ENCODE measurements at places on chromosomes 1 and 21. TPM values are rescaled to one million over a fixed set of nuclear protein-coding genes. Genes with fewer than 3 reads are reported as not detected.

- DNase-seq = no peak
Observed at GRCh38 chr1:180243517-180244221, 13.6 kb downstream of the LHX4 start.

GRCh38 chr1:43904660-43905551, 28.7 kb upstream of the ARTN start:
- no peak for DNase-seq

DNA sequence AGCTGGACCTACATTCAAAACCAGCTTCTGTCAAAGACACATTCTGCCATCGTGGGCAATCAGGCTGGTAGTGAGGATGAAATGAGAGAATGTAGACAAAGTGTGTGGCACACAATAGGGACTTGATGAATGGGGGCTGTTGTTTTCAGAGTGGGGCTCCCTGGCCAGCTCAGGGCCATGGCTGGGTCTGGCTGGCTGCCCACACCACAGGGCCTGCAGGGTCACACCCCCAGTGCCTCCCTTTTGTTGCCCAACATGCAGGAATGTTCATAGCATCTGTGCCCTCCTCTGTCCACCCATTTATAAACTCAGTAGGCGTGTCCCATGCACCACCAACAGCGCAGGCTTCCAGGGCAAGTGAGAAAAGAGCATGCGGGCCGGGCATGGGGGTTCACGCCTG, 20.8 kb upstream of the ECE1 start:
- no peak for DNase-seq

DNA sequence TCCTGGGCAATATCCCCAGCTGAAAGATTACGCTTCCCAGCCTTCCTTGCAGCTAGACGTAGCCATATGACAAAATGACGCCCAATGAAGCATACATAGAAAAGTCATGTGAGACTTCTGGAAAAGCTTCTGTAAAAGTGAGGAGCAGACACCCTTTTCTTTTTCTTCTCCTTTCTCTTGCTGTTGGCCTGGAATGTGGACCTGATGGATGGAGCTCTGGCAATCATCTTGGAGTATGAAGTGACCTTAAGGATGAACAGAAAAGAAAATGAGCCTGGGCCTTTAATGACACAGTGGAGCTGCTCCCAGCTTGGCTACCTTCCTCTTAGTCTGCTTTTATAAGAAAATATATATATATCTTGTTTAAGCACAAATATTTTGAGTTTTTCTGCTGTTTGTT, 24.8 kb downstream of the BATF3 start:
- no peak for DNase-seq

Gene FLG
- total RNA-seq = not detected

GRCh38 chr1:7505771-7506453, 265.2 kb upstream of the VAMP3 start:
- DNase-seq = no peak

DNA sequence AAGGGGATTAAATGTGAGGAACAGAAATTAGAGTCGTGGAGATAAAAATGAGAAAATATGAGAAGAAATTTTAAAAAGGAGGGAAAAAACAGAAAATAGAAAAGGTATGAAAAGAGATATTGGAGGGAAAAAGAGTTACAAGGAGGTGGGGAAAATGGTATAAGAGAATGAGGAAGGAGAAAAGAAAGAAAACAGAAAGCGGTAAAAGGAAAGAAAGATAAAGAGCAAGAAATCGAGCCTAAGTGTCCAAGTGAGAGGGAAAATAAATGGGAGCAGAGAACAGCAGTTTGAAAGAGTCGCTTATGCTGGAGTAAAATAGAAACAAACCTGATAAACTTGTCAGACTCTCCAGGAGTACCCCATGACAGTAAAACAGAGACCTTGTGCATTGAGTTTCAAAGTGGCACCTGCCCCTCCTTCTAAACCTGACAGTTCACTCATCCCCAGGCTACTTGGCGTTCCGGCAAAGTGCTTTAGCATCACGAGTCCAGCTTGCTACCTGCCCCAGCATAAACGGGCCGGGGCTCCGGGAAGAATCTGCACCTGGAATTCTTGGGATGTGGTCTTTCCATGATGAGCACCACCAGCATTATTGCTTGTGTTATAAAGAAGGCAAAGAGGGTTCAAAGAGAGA, 585 bp downstream of the NEGR1 start:
- DNase-seq = no peak

Gene BSDC1
- total RNA-seq = 40.5 TPM

Gene NOC2L
- total RNA-seq = 46.8 TPM

Gene GPATCH3
- 10.2 TPM for total RNA-seq

Gene BRDT
- total RNA-seq = not detected

- no peak for DNase-seq
Observed at GRCh38 chr1:64404202-64404601, 65.7 kb upstream of the CACHD1 start.

Gene RSPH1
- not detected for total RNA-seq

GRCh38 chr1:186943891-186944686, 115.3 kb downstream of the PLA2G4A start:
- DNase-seq = no peak

Gene HSPA6
- 1.1 TPM for total RNA-seq

- DNase-seq = no peak
Observed at GRCh38 chr1:71711456-71711855, 570.9 kb downstream of the NEGR1 start.

DNA sequence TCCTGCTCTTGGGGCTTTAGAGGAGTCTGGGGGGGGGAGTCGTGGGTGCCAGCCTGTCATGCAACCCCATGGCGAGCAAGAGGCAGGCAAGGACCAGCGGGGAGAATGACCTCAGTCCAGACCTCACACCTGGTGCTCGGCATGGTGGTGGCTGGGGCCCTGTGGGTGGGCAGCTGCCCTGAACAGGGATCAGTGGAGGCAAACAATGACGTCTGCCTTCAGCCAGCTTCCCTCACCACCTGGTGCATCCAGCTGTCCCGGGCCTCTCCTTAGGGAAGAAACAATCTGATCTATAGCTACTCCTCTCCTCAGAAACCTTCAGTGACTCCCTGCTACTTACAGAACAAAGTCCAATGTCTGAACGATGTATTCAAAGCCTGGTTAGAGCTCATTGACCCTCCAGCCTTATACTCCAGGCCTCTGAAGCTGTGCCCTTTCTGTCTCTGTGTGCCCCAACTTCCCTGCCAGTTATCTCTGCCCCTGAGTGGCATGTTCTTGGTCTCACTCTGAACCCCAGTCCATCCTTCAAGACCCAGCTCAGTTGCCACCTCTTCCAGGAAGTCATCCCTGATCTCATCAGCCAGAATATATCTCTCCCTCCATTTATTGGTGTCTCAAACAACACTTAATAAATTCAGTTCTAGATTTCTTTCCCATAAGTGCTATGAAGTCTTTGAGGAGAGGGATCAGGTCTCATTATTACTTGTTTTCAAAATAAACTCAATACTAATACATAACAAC, 6.6 kb downstream of the PADI2 start:
- no peak for DNase-seq

GRCh38 chr1:204831186-204831585, 39.5 kb upstream of the NFASC start:
- DNase-seq = no peak

Data from left ventricle myocardium superior (tissue), 1 donor.